Stimulated activated CD8-positive, alpha-beta memory T cell treated with anti-CD3 and anti-CD28 coated beads, Interleukin-4, amount 100 ng/mL, for 1 hour (primary cell): ENCODE measurements at places on chromosomes 7 and 10.
A peak's percentile ranks its signal among the peaks of the same experiment; 100 is the strongest.

- DNase-seq = no peak
Measured at GRCh38 chr10:51789118-51789517, 89.7 kb upstream of the CSTF2T start.

- DNase-seq = no peak
Measured at GRCh38 chr7:157549612-157550299, 213.0 kb downstream of the DNAJB6 start.

- no peak for DNase-seq
Measured at GRCh38 chr10:36188080-36188453, 546.0 kb upstream of the FZD8 start.

GRCh38 chr10:23813687-23814086, 374.8 kb downstream of the OTUD1 start:
- DNase-seq = no peak

- DNase-seq = no peak
Measured at GRCh38 chr7:132485600-132486273, 90.5 kb downstream of the PLXNA4 start.

GRCh38 chr7:14769261-14769660, 133.3 kb downstream of the DGKB start:
- no peak for DNase-seq

- no peak for DNase-seq
Measured at GRCh38 chr10:104255311-104255981, 754 bp downstream of the GSTO1 start.

- DNase-seq = no peak
Measured at GRCh38 chr10:77553311-77553710, 84.3 kb downstream of the KCNMA1 start.

DNA sequence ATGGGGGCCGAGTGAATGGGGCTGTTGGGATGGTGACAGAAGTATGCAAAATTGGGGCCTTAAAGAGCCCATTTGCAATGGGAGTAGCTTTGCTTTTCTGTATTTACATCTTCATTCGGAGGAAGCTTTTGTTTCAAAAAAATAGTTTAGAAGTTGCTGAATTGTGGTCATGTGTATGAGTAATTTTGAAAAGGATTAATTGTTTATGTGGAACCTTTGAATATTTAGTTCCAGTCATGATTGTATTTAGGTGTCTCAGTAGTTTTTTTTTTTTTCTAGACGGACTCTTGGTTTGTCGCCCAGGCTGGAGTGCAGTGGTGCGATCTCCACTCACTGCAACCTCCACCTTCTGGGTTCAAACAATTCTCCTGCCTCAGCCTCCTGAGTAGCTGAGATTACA, 37.2 kb downstream of the RBM33 start:
- no peak for DNase-seq

GRCh38 chr7:30757342-30757692, 5.4 kb downstream of the INMT start:
- no peak for DNase-seq

DNA sequence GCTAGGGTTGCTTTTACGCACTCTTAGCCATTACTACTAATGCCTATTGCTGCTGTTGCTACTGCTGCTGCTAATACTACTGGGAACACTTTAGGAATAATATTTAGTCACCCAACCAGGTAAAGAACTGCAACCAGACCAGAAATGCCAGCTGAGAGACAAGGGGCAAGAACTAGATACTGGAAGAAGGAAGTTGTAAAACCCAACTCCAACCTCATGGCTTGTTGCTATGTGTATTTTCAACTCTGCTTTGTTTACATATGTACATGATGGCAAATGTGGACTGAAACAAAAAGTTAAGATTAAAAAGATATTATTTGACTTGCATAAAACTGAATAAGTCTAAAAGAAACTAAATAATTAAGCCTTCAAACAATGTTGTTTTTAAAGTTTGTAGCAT, 177.7 kb downstream of the GNAT3 start:
- no peak for DNase-seq

DNA sequence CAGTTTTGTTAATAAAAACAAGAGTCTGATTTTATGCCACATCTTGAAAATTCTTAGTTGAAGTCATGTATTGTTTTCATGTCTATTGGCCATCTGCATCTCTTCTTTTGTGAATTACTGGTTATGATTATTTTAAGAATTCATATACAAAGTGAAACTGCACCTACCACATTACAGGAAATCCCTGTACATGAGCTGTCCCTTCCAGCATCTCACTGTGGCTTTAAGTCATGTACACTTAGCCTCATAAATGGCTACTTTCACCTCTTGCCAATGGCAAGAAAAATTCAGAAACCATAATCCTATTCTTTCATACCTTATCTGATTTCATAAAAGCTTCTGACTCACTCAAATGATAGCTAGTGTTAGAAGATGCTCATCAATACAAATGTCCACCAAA, 48.6 kb downstream of the CRTAC1 start:
- no peak for DNase-seq

GRCh38 chr7:46746695-46747687, 825.9 kb upstream of the IGFBP3 start:
- no peak for DNase-seq

GRCh38 chr7:106583100-106583499, 77.9 kb downstream of the CCDC71L start:
- DNase-seq = no peak

DNA sequence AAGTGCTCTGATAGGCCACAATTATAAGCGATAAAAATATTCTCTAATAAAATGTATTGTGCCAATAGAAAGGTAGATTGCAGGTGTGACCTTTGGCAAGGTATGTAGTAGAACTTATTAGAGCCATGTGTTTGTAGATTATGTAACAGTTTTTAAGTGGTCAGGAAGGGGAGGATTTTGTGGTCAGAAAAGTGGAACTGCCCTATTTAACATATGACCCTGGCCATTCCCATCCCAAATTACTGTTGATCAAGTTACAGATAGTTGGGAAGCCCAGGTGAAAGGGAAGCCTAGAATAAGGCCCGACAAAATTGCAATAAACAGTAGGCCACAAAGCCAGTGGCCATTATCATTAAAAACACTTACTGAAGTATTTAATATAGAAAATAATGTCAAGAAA, 89.2 kb downstream of the SPAG6 start:
- no peak for DNase-seq

GRCh38 chr10:128859738-128860386, 607.2 kb upstream of the MGMT start:
- DNase-seq = no peak

DNA sequence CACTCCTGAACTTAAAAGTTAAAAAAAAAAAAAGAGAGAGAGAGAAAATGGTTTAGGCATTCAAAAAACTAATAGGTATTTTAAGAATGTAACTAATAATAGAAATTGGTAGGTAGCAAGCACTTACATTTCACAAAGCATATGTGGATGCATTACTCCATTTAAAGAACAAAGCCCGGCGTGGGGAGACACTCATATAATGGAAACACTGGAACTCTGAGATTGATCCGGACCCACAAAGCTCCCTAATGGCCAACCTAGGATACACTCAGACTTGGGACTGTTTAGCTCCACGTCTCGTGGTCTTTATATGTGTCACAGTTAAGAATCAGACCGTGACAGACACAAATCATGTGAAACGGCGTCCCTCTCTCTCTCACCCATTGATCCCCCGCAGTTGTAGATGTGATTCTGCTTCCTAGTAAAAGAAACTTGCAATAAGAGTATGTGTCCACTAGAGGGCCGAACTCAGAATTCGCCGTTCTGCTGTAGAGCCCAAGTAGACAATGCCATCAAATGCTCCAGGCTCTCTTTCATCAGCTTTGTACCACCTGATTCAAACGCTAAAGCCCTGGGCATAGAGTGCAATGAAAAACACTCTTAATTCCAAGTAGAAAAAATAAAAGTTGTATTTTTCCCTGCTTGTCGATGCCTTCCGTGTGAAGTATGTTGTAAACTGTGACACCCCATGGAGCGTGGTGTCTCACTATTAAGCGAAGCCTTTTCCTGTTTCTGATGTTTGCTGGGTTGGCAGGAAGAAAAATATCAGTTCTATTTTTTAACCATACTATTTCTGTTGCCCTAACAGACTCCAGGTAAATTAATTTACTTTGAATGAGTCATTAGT, 429.0 kb upstream of the MTPN start:
- DNase-seq = no peak

DNA sequence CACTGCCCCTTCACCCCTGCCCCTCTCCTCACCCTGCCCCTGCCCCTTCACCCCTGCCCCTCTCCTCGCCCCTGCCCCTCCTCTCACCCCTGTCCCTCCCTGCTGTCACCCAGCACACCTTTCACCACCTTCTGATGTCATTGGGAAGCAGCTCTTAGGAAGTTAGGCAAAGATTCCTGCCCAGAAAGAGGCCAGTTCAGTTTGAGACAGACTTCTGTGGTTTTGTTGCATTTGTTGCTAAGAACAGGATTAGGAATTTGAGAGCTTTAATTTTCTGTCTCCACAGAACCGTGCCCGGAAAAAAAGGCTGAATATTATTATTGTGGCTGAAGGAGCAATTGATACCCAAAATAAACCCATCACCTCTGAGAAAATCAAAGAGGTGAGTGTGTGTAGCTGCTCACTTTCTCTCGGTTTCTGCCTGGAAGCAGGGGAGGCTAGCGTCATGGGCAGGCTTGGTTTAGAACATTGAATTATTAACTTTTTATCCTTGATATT, 39.6 kb downstream of the PFKP start:
- DNase-seq = no peak

DNA sequence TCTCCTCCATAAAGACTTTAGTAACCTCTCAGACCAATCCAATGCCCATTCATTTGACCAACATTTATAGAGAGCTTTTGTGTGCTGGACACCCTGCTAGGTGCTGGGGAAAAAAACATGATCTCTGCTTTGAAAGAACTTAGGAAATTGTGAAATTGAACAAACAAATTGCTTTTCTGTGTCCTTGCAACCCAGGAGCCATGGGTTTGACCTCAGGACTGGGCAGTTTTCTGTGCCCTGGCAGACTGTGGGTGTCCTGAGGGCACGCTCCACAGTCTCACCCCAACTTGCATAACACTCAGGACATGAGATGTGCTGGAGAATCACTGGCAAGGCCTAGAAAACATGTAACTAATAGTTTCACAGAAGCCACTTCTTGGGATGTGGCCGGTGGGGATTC, 429.1 kb upstream of the ZMIZ1 start:
- DNase-seq = no peak

- DNase-seq = no peak
Measured at GRCh38 chr10:129089341-129089740, 377.7 kb upstream of the MGMT start.

GRCh38 chr10:72292223-72292691, 18.5 kb downstream of the DDIT4 start:
- no peak for DNase-seq

GRCh38 chr10:91590904-91591796, 41.7 kb downstream of the PPP1R3C start:
- no peak for DNase-seq

DNA sequence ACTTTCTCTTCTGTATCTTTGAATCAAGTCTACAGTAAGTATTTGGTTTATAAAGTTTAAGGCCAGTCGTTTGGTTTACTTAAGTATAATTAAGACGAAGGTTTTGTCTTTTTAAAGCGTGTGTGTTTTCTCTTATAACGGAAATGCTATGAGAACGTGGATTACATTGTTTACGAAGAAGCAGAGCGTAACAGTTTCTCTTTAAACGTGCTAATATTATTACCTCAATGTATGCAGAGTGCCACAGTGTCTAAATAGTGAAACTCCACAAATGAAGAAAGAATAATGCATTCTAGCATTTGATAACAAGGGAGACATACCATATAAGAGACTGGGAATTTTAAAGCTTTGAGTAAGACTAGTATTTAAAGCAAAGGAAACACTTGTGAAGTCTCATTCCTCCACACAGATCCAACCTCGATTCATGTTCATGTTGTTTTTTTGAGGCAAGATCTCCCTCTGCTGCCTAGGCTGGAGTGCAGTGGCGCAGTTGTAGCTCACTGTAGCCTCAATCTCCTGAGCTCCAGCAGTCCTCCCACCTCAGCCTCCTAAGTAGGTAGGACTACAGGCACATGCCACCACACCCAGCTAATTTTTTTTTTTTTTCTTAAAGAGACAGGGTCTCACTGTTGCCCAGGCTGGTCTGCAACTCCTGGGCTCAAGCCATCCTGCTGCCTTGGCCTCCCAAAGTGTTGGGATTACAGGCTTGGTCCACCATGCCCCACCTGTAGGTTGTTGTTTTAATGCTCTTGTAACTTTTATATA, 75.1 kb downstream of the ANKRD61 start:
- peak; percentile 13 for DNase-seq

DNA sequence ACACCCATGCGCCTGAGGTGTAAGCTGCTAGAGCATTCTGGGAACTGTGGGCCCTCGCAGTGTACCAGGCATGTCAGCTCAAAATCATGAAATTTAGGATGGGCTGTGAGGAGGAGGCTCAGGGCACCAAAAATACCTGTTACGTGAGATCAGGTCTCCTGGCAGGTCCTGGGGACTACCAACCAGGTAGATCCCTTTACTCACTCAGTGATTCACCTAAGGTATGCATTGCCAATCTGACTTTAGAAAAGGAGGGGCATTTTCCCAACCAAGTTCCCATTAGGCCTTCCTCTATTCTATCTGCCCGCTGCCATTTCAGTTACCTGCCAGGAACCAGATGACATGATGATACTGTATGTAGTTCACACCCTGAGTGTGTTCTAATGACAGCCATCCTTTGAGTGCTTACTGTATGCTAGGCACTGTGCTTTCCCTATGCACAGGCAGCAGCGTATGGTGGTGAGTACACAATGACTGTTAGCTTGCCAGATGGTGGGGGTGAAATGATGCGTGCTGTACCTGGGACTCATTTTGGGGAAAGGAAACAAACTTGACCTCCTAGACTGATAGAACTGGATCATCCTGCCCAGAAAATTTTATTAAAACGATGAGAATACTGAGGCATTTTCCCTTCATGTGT, 62.0 kb downstream of the CFAP58 start:
- no peak for DNase-seq

- no peak for DNase-seq
Measured at GRCh38 chr7:124032369-124033094, at the start of gene TMEM229A. Gene TMEM229A (minus strand): TSS chr7:124033067. CDS start chr7:124033003, 64 bp downstream.

DNA sequence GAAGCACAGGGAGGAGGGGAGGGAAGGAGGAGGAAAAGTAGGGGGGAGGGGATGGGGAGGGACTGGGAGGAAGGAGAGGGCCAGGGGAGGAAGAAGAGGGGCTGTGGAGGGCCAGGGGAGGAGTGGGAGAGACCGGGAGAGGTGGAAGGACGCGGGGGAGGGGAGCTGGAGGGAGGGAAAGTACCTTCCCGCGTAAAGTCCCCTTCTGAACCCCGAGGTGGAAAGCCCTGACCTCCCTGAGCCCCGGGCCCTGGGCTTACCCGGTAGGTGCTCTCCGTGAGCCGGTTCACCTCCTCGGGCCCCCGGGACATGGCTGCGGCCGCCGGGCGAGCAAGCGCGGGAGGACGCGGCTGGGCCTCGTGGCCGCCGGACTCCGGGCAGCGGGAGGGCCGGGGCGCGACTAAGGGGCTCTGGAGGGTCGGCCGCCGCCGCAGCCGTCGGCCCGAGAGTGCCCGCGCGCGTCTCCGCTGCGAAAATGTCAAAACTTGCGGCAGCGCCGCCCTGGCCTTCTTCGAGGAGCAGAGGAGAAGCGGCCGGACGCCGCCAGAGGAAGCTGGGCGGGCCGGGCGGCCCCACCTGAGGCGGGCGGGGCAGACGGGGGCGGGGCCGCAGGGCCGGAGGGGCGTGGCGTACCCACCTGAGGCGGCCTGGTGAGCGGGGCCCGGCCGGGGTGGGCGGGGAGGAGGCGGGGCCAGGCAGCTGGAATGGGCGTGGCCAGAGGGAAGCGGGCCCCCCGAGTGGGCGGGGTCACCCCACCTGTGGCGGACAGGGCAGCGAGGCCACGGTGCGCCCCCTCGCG, at the start of gene BAIAP2L1:
TSS of gene BAIAP2L1 (minus strand) at position 549 of the 799 bp plus-strand sequence. CDS start at position 311, 238 bp downstream.
- peak; percentile 62 for DNase-seq
